ENCODE measurements at places on chromosomes 2 and 18. TPM values are rescaled to one million over a fixed set of nuclear protein-coding genes. Genes with fewer than 3 reads are reported as not detected.

GRCh38 chr2:122194546-122194945, 439.1 kb downstream of the TSN start:
- no peak for DNase-seq

GRCh38 chr2:190846746-190847145, 33.9 kb upstream of the GLS start:
- no peak for DNase-seq

The TSPYL6 gene
- not detected for total RNA-seq

The LAMA3 gene
- 0.19 TPM for total RNA-seq

GRCh38 chr2:173002751-173003541, 72.7 kb upstream of the MAP3K20 start:
- no peak for DNase-seq

GRCh38 chr18:8450013-8450412, 159.2 kb upstream of the RAB12 start:
- DNase-seq, result no peak

Data from activated naive CD8-positive, alpha-beta T cell treated with anti-CD3 and anti-CD28 coated beads, Interleukin-2, amount 10 ng/mL, durations not matched to agents 7 days and 5 days (primary cell).